ENCODE measurements at places on chromosomes 1 and 21. TPM values are rescaled to one million over a fixed set of nuclear protein-coding genes. Genes with fewer than 3 reads are reported as not detected.

Gene NR5A2
- total RNA-seq: 0.25 TPM

Gene PDXK
- 44.8 TPM for total RNA-seq

Gene PDZK1
- total RNA-seq: 0.10 TPM

Gene FOXD3
- not detected for total RNA-seq

Measured in cardiac ventricle fibroblast (primary cell).